ENCODE measurements at places on chromosomes 7 and 10. TPM values are rescaled to one million over a fixed set of nuclear protein-coding genes. Genes with fewer than 3 reads are reported as not detected.

Gene UCMA
- 0.04 TPM for polyA plus RNA-seq

Gene PRF1
- polyA plus RNA-seq = 0.72 TPM

Gene CTAGE4
- polyA plus RNA-seq = 0.03 TPM

Gene ZNF467
- 0.87 TPM for polyA plus RNA-seq

Gene UNCX
- not detected for polyA plus RNA-seq

Gene CUX1
- polyA plus RNA-seq = 12.5 TPM

Gene ZDHHC16
- polyA plus RNA-seq = 44.9 TPM

Gene TES
- polyA plus RNA-seq = 2.9 TPM

Gene PPP1R3C
- polyA plus RNA-seq = 59.1 TPM

Gene OR2A1
- polyA plus RNA-seq = 0.03 TPM

Gene SFRP4
- 0.42 TPM for polyA plus RNA-seq

Gene ACTL6B
- not detected for polyA plus RNA-seq
